A549 treated with GW870086 at 1 μM for 4 hours (cell line): ENCODE measurements at places on chromosomes 12 and 14. TPM values are rescaled to one million over a fixed set of nuclear protein-coding genes. Genes with fewer than 3 reads are reported as not detected.

Gene MYF5
- total RNA-seq = not detected in 5 replicates

Gene USP44
- total RNA-seq = 0.07 to 0.25 TPM (median 0.21 TPM) in 5 replicates

Gene KRT77
- not detected in 5 replicates for total RNA-seq

Gene SYT1
- 3.7 to 6.4 TPM (median 5.6 TPM) in 5 replicates for total RNA-seq

Gene GPR162
- 0.27 to 1.1 TPM (median 0.61 TPM) in 5 replicates for total RNA-seq

Gene NDRG2
- total RNA-seq = 2.5 to 3.3 TPM (median 2.7 TPM) in 5 replicates

Gene HRK
- total RNA-seq = 0.63 to 1.1 TPM (median 0.85 TPM) in 5 replicates

Gene CCDC175
- total RNA-seq = not detected in 5 replicates

Gene TOMM20L
- total RNA-seq = not detected in 5 replicates

Gene KRT78
- 0.06 to 0.25 TPM in 2 of 5 replicates, not detected in the others for total RNA-seq

Gene GPR68
- 0.06 to 0.16 TPM (median 0.12 TPM) in 4 of 5 replicates, not detected in the other for total RNA-seq

Gene IRAK3
- 0.64 to 1.1 TPM (median 0.96 TPM) in 5 replicates for total RNA-seq

Gene TMEM253
- total RNA-seq = 0.58 to 1.1 TPM (median 0.85 TPM) in 5 replicates

Gene AICDA
- 0.13 to 0.34 TPM (median 0.23 TPM) in 4 of 5 replicates, not detected in the other for total RNA-seq

Gene CDK2
- 49.1 to 57.5 TPM (median 55.2 TPM) in 5 replicates for total RNA-seq

Gene XPOT
- 44.6 to 51.9 TPM (median 46.9 TPM) in 5 replicates for total RNA-seq

Gene ADCY4
- not detected in 5 replicates for total RNA-seq

Gene RCOR1
- total RNA-seq = 26.6 to 39.4 TPM (median 38.5 TPM) in 5 replicates

Gene CCDC197
- not detected in 5 replicates for total RNA-seq

Gene RPAP3
- total RNA-seq = 35.8 to 46.5 TPM (median 40.8 TPM) in 5 replicates

Gene ZNF10
- 1.1 to 2.1 TPM (median 1.6 TPM) in 5 replicates for total RNA-seq

Gene APOF
- total RNA-seq = not detected in 5 replicates

Gene JAG2
- 18.8 to 25.7 TPM (median 25.2 TPM) in 5 replicates for total RNA-seq

Gene PIWIL1
- total RNA-seq = 0.27 TPM in 1 of 5 replicates, not detected in the others

Gene SCNN1A
- 12.4 to 15.8 TPM (median 13.7 TPM) in 5 replicates for total RNA-seq

Gene MYL6B
- total RNA-seq = 72.9 to 93.3 TPM (median 80.4 TPM) in 5 replicates

Gene PIK3C2G
- total RNA-seq = not detected in 5 replicates

Gene RFX4
- not detected in 5 replicates for total RNA-seq

Gene TROAP
- total RNA-seq = 79.5 to 98.3 TPM (median 86.0 TPM) in 5 replicates

Gene TAS2R42
- total RNA-seq = not detected in 5 replicates

Gene P2RX7
- not detected in 5 replicates for total RNA-seq

Gene TAS2R14
- 0.43 to 0.61 TPM (median 0.56 TPM) in 5 replicates for total RNA-seq

Gene GRIN2B
- total RNA-seq = 2.8 to 5.6 TPM (median 4.6 TPM) in 5 replicates

Gene NTN4
- 40.7 to 53.3 TPM (median 47.0 TPM) in 5 replicates for total RNA-seq

Gene BDKRB2
- 1.3 to 1.7 TPM (median 1.5 TPM) in 5 replicates for total RNA-seq

Gene RITA1
- total RNA-seq = 24.9 to 34.6 TPM (median 33.9 TPM) in 5 replicates

Gene REC8
- total RNA-seq = 3.5 to 5.5 TPM (median 5.2 TPM) in 5 replicates

Gene SERPINA4
- 0.06 to 0.07 TPM (median 0.07 TPM) in 3 of 5 replicates, not detected in the others for total RNA-seq

Gene SAMD4A
- total RNA-seq = 7.5 to 10.2 TPM (median 9.1 TPM) in 5 replicates

Gene OR4E2
- total RNA-seq = not detected in 5 replicates

Gene PLEK2
- 19.1 to 23.2 TPM (median 22.6 TPM) in 5 replicates for total RNA-seq

Gene PYGL
- total RNA-seq = 135 to 189 TPM (median 166 TPM) in 5 replicates

Gene ACSS3
- total RNA-seq = not detected in 5 replicates

Gene TAS2R13
- not detected in 5 replicates for total RNA-seq

Gene RPS26
- 700 to 893 TPM (median 717 TPM) in 5 replicates for total RNA-seq

Gene LRFN5
- not detected in 5 replicates for total RNA-seq

Gene ADAM21
- 0.05 to 0.06 TPM (median 0.05 TPM) in 3 of 5 replicates, not detected in the others for total RNA-seq

Gene IQSEC3
- 0.01 to 0.02 TPM in 2 of 5 replicates, not detected in the others for total RNA-seq

Gene CD163L1
- total RNA-seq = 0.17 to 0.74 TPM (median 0.33 TPM) in 5 replicates

Gene TAS2R20
- total RNA-seq = 0.09 to 0.21 TPM in 2 of 5 replicates, not detected in the others

Gene FGF23
- total RNA-seq = not detected in 5 replicates

Gene VRTN
- not detected in 5 replicates for total RNA-seq

Gene CRIP1
- total RNA-seq = 1,759 to 2,006 TPM (median 1,923 TPM) in 5 replicates

Gene EIF2S3B
- 0.29 to 0.82 TPM (median 0.59 TPM) in 5 replicates for total RNA-seq

Gene RASSF9
- 0.71 to 1.1 TPM (median 0.96 TPM) in 5 replicates for total RNA-seq

Gene SERPINA3
- 9.1 to 10.6 TPM (median 10.1 TPM) in 5 replicates for total RNA-seq

Gene OTX2
- total RNA-seq = not detected in 5 replicates

Gene IL31
- not detected in 5 replicates for total RNA-seq

Gene RGS6
- total RNA-seq = not detected in 5 replicates
